Ammon's horn (tissue), 1 donor: ENCODE measurements at places on chromosomes 5 and 9.
A peak's percentile ranks its signal among the peaks of the same experiment; 100 is the strongest.

GRCh38 chr5:124419531-124419930, 326.9 kb downstream of the ZNF608 start:
- DNase-seq = no peak

- no peak for DNase-seq
Measured at GRCh38 chr5:171986772-171987171, 19.7 kb downstream of the FBXW11 start.

DNA sequence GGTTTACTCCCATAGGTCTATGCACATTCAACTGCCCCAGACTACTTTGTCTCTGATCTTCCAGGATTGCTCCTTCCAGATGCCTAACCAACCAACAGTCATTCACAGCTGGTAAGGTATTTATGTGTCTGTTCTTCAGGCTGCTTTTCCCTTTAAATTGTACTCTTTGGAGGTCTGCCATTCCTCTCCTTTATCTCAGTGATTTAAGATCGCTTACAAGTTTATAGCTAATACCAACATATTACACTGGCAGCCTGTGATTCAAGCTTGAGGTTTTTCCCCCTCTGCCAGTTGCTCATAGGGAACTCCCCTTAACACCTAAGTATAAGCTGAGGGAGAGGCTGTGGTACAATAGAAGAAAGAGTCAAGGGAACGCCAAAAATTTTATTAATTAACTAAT, 711.7 kb upstream of the EDIL3 start:
- DNase-seq = no peak

- no peak for DNase-seq
Measured at GRCh38 chr9:78707080-78707479, 410.2 kb downstream of the PSAT1 start.

- DNase-seq = no peak
Measured at GRCh38 chr9:88071331-88071730, 66.9 kb downstream of the SPATA31C2 start.

- no peak for DNase-seq
Measured at GRCh38 chr9:21761309-21761901, 41.0 kb upstream of the MTAP start.

GRCh38 chr5:54848581-54848980, 136.8 kb downstream of the ESM1 start:
- DNase-seq = no peak

DNA sequence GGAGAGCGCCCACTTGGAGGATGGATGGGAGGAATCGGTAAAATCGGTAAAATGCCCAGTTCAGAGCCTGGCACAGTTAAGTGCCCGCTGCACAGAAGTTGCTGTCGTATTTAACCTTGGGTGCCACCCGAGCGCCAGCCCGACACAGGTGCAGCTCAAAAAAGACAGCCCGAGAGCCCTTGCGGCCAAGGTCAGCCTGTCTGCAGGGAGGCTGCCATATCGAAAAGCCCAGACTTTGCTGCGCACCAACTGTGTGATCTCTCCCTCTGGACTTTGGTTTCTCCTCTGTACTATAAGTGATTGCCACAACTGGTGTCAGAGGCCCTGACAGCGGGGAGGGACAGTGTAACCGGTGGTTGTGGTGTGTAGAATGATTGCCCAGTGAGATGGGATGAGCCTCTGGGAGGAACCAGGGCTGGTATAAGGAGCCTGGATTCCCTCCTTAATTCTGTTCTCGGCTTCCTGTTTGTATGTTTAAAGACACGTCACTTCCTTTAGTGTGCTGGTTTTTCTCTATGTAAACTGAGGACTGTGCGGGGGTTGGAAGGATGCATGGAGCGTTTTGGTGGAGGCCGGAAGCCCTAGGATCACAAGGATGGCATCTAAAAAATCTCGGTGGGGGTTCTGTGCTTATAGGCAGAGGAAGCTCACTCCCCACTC, 792 bp downstream of the NTMT1 start:
- no peak for DNase-seq

GRCh38 chr9:20378851-20379250, 243.4 kb downstream of the MLLT3 start:
- no peak for DNase-seq

DNA sequence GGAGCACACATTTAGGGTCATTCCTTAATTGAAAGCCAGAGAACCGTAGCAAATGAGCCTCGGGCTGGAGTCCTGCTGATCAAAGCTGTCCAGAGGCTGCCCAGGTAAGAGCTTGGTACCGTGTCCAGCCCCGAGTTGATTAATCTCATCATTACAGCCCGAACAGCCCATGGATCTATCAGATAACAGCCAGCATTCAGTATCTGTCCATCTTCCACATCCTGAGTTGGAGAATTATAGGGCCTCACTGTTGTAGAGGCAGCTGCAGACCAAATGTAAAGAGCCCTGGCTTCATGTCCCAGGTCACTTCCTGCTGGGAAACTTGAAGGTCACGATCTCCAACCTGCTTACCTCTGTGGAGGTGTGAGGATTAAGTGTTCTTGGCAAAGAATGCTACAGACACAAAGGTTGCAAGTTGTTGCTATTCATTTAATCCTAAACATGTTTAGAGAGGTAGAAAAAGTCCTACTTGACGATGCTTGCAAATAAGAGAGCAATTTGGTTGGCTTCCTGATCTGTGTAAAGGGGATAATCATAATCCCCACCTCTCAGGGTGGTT, 16.1 kb downstream of the GGTA1 start:
- no peak for DNase-seq

DNA sequence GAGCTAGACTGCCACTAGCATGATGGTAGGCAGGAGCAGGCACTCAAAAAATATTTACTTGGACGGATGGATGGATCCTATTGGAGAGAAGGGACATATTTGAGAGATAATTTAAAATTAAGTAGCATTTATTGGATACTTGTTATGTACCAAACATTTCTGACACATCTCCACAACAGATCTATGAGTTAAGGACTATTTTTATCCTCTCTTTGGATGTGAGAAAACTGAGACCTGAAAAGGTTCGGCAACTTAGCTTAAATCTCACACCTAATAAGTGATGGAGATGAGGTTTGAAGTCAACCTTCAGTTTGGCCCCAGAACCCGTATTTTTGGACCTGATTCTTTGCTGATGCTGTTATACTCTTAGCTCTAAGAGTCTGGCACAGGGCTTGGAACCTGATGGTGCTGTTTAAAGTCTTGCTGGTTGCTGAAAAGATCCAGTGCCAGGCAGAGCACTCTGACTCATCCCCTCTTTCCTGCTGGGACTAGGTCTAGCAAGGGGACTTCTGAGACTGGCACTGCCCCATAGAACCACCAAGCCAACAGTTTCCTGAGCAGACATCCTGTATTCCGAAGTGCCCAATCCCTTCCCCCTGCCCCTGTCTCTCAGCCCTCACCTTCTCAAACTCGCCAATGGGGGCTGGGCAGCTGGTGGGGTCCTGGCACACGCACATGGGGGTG, 15.6 kb downstream of the SPARC start:
- DNase-seq = no peak

DNA sequence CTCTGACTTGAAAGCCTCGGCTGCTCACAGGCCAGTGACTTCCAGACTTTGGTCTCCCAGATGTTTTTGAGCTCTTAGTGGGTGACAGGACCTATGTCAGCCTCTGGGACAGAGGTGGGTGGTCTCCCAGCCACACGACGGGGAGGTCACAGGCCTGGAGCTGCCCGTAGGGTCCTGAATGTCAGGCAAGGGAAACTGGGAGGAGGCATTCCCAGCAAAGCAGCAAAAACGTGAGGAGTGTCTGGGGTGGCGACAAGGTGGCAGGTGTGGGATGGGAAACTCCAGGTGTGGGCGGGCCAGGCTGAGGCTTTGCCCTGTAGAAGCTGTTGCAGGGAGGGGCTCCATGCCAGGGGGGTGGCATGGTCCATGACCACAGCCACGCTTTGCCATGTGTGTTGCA, 110.5 kb downstream of the CACNA1B start:
- DNase-seq = no peak

- DNase-seq = no peak
Measured at GRCh38 chr9:33254211-33254610, 10.3 kb downstream of the BAG1 start.

- DNase-seq = no peak
Measured at GRCh38 chr5:71974622-71975021, 132.7 kb upstream of the MAP1B start.

- DNase-seq = peak; percentile 53
Measured at GRCh38 chr5:14268738-14269137, 125.6 kb downstream of the TRIO start.

GRCh38 chr5:81140441-81140840, 92.7 kb upstream of the CKMT2 start:
- no peak for DNase-seq

DNA sequence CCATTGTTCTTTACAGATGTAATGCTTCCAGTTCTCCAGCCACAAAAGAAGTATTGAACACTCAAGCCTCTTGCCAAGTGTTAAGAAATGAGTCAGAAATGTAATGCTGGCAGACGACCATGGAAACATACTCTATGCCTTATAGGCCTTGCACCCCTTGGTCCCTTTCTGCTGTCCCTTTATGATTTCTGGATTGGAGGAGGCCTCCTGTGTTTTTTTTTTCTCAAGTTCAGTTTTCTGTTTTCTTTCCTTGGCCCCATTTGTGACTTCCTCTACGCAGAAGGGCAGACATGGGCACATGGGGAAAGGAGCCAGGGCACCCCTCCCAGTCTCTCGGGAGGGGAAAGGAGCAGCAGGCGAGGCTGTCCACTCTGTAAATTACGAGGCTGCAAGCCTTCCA, 53.4 kb downstream of the SNX18 start:
- DNase-seq = peak; percentile 37

DNA sequence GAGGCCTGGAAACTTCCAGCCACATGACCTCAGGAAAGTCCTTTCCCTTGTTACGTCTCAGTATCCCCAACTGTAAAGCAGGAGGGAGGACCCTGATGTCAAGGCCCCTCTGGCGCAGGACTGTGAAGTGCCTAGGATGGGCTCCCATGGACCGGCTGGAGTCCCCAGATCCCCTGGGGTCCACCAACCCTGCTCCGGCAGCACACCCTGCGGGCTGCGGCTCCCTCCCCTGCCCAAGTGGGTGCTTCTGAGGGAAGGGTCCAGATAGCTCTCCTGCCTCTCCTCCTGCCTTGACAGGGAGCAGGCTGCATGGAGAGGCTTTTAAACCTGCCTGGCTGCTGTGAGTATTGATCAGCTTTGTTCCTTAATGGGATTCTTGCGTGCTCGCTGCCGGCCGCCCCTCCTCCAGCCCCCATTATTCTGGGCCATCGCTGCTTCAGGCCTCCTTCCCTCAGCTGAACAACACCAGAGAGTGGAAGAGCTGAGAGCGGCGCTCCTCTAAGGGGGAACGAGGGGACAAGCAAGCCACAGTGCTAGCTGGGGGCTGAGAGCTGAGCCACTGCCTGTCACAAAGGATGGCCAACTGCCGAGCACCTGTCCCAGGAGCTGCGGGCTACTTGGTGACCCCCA, 25.6 kb upstream of the NTNG2 start:
- no peak for DNase-seq

GRCh38 chr5:96714951-96715451, 52.8 kb downstream of the CAST start:
- peak; percentile 38 for DNase-seq

DNA sequence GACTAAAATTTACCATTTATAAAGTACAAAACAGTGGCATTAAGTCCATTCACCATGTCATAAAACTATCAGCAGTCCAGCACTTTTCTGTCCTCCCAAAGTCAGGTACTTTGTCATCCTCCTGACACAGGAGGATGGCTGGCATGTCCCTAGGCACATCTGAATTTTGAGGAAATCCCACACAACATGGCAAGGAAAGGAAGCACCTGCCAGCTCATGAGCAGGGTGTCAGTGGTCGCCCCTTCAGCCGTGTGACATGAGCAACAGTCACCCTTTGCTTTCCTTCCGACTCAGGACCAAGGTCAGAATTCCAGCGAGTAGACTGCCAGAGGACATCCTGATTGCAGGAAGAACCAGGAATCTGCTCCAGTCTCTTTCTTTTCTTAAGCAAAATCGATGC, 77.1 kb downstream of the PPARGC1B start:
- no peak for DNase-seq

DNA sequence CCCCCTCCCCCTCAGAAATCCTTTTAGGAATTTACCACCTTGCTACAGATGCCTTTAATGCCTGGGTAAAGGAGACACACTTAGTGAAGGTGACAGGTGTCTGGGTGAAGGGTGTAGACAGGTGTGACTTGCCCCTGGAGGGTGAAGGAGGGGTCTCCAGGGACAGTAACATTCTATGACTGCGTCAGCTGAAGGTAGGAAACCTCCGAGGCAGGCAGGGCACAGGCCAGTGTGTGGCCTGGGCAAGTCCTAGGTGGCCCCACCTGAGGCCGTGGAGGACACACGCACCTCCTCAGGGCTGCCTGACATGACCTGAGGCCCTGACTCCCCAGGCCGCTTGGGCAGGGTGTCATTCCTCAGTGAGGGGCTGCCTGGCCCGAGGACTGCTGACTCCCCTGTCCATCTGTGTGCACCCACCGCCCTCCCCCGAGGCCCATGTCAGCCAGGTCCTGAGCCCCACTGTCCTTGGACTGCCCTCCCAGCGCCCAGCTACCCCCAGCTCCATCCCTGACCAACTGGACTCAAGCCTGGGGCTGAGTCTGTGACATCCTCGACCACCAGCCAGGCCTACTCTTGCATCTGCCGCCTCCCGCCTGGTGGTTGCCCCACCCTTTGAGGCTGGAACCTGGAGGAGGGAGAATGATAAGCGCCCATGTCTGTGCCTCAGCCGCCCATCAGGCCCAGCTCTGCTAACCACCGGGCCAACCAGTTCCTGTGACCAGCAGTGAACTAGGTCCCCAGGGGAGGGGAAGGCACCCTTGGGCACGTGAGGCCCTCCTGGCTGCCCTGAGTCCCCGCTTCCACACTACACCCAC, 18.4 kb downstream of the CARD19 start:
- DNase-seq = no peak

DNA sequence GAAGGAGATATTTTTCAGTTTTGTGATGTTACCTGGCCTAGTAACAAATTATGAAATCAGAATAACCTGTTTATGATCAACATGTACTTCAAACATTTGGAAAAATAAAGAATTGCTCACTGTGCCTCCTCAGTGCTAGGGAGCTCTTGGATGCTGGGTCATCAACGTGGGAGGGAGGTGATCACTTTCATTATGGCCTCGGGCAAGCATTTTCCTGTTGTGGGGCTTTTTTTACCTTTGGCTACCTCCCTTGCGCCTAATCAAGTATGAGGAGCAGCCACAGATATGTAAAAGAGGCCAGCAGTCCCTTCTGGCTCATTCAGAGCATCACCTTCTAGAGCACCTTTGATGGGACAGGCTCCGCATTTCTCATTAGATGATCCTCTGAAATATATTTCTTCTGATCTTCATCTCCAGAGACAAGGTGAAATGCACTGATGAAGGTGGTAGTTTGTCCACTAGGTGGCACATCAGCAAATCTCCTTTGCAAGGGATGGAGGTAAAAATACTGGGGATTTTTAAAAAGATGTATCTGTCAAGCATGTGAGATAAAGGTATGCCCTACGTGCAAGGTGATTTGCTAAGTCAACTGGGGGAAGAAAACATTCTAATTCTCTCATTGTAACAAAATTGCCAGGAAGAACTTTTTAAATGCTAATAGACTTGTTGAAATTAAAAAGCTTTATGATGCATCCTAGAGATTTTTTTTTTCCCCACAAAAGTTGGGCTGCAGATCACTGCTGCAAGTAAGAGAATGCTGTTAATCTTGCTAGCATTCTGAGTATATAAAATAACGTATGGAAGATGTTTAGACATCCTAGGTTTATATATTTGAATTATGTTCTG, 218.2 kb downstream of the MAST4 start:
- DNase-seq = peak; percentile 65
